ENCODE measurements at places on chromosomes 2 and 18.

DNA sequence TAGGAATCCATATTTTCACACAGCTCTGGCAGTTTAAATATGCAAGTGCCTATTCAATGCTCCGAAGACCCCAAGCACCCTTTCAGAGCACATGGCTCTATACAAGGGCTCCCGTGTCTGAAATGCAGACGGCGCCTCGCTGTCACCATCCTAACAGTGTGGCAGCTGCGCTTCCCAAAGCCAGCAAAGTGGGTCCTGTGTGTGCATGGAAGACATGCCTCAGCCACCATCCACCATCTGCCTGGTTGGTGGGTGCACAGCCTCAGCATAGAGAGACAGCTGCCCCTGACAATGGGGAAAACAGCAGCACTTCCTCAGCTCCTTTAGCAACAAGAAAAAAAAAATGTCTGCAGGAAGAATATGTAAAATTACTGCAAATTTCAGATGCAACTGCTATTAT is 218.1 kb downstream of the SP3 start:
- DNase-seq = no peak

- DNase-seq = peak; percentile 9
Measured at GRCh38 chr2:61969376-61969775, 63.9 kb downstream of the COMMD1 start.

DNA sequence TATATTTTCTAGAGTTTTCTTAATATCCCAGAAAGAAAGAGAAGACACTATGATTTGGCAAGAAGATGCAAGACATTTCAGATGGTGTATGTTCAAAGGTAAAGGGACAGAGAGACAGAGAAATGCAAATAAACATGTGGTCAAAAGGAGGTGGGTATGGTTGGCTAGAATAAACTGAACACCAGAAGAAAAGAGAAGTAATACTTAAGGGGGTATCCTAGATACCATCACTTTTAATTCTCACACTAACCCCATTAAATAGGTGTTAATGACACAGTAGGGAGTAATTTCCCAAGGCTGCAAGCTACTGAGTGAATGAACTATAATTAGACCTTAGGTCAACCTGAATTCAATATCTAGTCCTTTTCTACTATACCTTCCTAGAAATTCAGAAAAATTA is 111.2 kb upstream of the CD226 start:
- no peak for DNase-seq

- DNase-seq = no peak
Measured at GRCh38 chr18:12321333-12321732, 13.3 kb downstream of the TUBB6 start.

DNA sequence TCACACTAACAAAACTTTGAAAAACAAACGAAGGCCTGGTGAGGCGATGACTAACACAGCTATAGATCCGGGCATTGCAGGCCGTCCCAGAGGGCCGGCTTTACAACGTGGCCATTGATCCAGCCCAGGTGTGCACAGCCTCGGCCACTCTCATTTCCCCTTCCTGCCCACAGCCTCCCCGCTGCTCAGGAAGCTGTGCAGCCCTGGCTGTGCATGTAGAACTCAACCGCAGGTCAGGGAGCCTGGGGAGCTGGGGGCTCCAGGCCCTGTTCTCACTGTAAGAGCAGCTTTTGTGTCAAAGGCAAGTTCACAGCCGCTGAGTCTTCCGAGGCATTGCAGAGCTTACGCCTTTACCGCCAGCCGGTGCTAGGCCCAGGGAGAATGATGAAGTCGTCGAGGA is 87.2 kb downstream of the LONRF2 start:
- DNase-seq = no peak

GRCh38 chr2:68829749-68830148 is 41.4 kb downstream of the BMP10 start:
- DNase-seq = no peak

DNA sequence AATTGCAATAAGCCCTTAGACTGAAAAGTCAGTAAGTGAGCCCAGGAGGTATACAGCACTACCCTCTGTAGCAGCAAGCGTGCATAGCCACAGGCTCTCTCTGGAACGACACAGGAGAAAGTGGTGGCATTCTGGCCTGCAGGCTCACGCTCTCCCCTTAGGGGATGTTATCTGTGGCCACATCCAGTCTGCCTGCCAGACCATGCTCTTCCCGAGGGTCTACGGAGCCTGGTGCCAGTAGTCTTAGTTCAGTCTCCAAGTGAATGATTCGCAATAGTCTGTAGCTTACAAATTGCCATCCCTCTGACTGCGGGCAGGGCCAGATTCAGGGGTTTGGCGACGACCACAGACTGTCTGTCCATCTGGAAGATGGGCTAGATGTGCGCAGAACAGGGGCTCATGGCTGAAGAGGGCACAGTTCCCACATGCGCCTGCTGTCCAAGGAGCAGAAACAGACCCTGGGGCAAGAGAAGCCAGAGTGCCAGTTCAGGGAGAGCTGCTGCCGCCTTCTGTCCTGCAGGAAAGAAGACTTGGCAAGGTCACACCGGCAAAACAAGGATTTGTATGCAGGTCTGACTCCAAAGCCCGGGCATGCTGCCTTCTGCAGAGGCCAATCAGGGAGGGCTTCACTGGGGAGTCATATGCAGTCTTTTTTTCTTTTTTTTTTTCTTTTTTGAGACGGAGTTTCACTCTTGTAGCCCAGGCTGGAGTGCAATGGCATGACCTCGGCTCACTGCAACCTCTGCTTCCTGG is 3.5 kb upstream of the KLF11 start:
- DNase-seq = peak; percentile 57

GRCh38 chr18:53629337-53629736 is 595.1 kb downstream of the MBD2 start:
- no peak for DNase-seq

DNA sequence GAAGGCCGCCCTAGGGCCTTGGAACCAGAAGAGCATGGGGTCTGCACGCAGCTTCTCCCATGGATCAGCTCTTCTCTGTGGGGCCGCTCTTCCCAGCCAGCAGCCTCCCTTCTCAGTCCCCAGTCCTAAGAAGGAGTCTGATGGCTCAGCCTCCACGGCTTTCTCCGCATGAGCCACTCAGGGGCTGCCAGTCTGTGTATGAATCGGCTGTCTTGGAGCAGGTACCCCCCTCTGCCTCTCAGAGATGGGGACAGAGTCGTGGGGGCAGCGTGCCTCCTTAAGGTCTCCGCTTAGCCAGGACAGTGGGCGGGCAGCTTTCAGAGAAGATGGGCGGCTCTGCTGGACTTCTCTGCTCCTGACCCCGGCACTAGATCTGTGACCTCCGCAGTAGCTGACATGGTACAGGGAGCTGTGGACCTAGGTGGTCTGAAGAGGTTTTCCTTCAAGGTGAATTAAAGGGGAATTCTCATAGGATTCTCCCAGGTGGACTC is 21.6 kb downstream of the INPP5D start:
- no peak for DNase-seq

DNA sequence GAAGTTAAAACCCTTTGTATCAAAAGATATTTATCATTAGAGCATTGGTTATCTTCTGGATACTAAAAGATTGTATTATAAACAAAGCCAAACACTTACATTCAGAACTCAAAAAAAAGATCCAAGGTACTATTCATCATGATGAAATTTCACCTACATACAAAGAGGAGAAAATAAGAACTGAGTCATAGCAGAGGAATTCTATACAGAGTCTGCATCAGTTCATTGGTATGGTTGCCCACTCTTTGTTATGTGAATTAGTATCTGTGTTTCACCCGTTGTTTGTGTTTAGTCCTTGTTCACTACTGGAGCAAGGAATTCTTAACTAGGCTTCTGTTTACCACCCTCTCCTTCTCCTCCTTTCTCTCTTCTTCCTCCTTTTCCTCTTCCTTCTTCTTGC is 157.9 kb downstream of the LNPK start:
- DNase-seq = no peak

DNA sequence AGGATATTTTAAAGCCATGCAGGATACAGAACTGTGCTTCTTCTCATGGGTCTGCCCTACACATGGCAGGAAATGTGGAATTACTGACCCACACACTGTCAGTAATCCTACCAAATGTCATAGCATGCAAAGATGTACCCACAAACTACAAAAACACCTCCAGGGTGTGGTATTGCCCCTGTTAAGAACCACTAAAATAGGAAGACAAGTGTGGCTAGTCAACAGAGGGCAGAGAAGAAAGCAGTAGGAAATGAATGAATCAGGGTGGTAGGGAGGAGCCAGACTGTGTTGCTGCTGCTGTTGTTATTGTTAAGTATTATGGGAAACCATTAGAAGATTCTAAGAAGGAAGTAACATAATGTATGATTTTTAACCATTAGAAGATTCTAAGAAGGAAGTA is 556.7 kb upstream of the ACVR2A start:
- no peak for DNase-seq

- no peak for DNase-seq
Measured at GRCh38 chr2:177024765-177025164, 187.8 kb upstream of the HNRNPA3 start.

- DNase-seq = no peak
Measured at GRCh38 chr2:137367361-137367760, 596.9 kb upstream of the HNMT start.

DNA sequence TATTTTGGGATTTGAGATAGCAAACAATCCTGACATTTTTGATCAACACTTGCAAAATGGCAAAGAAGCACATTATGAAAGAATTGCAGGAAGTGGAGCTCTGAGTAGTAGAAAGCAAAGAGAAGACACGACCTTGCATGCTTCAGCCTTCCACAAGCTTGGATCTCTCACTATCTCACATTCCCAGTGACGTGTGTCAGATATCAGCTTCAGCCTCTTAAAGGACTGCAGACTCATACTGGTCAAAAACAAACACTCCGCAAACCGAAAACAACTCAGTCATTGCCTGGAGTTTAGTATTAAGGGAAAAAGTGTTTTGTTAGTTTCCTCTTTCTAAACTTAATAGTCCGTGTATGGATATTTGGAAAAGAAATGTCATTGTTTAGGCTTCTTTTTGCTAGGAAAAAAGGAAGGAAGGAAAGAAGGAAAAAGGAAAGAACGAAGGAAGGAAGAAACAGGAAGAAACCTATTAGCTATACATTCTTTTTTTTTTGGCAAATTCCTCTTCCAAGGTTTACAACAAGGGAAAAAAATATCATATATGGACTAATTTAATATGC is 32.6 kb upstream of the SLC40A1 start:
- peak; percentile 69 for DNase-seq

GRCh38 chr2:196295005-196295404 is 123.6 kb upstream of the STK17B start:
- no peak for DNase-seq

GRCh38 chr2:113117541-113118262 is 9.7 kb upstream of the IL1RN start:
- peak; percentile 92 for DNase-seq

- DNase-seq = no peak
Measured at GRCh38 chr2:37560863-37561614, 110.4 kb downstream of the CDC42EP3 start.

DNA sequence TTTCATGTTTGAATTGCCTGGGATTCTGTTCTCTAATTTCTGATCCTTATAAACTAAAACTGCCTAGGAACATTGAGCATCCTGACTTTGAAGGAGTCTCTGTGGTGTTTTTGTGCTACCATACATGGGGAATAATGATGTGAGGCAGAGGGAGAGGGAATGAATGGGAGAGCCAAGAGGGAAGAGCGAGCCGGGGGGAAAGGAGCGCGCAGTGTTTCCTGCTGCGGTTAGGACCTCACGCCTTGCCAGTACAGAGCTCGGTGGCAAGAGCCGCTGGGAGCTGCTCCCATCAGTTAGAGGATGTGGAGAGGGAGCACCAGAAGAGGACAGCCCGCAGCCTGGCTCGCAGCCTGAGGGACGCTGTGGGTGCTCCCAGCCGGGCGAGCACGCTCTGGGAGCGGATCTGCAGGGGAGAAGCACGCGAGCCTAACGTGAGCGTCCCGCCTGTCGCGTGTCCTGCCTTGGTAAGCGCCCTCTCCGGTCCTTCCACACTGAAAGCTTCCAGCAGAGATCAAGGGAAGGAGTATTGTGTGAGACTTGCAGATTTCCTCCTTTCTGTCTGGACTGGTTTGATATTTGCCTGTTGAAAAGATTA is 114.7 kb downstream of the FAM210A start:
- peak; percentile 28 for DNase-seq

DNA sequence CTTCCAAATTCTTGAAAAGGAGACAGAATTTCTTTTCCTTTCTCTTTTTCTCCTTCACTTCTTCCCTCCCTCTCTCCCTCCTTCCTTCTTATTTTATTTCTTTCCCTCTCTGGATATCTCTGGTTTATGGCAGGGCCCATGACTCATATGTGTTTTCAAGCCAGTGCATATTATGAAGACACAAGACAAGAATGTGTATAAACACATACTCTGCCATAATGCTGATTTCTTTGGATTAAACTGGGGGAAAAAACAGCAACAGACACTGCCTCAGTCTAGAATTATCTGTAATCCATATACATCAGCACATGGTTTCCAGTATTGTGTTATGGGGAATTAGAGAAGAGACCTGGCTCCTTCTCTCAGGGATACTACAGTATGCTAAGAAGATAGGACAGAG is 82.8 kb upstream of the CPO start:
- peak; percentile 24 for DNase-seq

DNA sequence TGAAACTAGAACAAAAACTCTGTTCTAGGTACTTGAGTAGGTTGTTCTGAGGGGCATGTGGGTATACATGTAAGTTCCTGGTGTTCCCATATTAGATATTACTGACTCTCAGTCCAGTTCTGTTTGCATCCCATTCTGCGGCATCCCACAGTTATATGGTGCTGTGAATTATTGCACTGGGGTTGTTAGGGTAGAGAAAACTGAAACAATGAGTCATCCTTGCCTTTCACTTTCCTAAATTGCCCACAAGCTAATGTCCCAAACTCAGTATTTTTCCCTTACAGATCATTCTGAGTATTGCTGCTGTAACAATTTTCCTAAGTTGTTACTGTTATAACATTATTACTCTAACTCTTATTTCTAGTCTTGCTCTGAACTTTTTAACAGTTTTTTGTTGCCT is 3.0 kb downstream of the WDR75 start:
- peak; percentile 6 for DNase-seq
